ENCODE measurements at places on chromosomes 16 and 17.

DNA sequence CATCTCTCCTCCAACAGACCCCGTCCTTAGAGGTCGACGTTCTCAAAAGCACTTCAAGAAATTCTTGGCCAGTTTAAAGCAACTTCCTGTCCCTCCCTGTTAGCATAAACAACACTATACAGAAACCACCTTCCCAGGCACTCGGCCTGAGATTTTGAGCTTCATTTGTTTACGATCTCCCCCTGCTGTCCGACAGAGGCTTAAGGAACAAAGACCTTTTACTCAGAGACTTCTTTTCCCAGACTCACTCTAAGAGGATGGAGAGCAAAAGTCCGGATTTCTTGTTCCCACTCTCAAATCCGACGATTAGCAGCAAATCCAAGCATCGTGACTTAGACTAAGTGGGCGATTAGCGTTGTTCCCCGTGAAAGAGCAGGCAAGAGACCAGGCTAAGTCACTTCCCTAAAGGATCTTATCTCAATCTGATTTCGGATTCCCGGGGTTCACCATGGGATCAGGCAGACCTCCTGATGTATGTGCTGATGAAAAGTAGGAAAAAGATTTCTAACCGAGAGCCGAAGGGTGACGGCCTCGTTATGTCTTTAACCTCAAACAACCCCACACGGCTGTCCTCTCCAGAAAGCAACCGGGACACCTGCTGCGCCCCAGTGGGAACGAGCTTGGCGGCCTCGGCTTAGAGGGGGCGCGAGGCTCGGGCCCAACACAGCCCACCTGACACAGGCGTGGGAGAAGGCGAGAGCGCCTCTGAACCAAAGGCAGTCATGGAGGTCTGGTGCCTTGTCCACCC is 598 bp downstream of the INPP5K start:
- peak; percentile 36 for DNase-seq

- no peak for DNase-seq
Measured at GRCh38 chr17:70288540-70289290, 119.4 kb downstream of the KCNJ2 start.

GRCh38 chr16:14088155-14088753 is 17.1 kb downstream of the MRTFB start:
- DNase-seq, result no peak

GRCh38 chr17:58513267-58513964 is 1.0 kb downstream of the MTMR4 start:
- no peak for DNase-seq

DNA sequence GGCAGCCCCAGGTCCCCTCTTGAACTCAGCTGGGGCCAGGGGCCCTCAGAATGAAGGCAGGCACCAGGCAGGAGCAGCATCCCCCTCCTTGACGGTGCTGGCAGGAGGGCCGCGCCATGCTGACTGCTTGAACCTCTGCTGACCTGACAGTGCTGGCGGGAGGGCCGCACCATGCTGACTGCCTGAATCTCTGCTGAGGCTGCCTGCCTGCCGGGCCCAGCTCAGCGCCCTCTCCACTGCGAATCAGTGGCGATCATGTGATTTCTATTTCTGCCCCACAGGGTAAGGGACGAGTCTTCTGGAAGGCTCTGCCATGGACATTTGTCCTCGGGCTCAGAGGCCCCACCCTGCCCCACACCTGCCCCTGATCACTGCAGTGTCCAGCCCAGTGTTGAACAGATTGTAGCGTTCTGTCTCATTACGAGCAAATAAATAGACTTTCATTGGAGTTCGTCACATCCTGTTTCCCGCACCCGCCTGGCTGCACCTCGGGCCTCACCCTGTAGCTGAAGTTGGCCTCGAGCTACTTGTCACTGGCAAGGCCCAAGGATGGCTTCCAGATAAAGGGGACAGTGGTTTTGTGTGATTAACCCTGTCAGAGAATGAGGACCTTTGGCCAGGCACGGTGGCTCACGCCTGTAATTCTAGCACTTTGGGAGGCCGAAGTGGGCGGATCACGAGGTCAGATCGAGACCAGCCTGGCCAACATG is 8.6 kb downstream of the C16orf90 start:
- no peak for DNase-seq

GRCh38 chr17:2061441-2061958 is 6.6 kb downstream of the HIC1 start:
- DNase-seq, result no peak

- DNase-seq, result no peak
Measured at GRCh38 chr16:15792563-15792971, 64.3 kb downstream of the MYH11 start.

- DNase-seq, result no peak
Measured at GRCh38 chr16:4572715-4573114, 16.6 kb downstream of the C16orf96 start.

- DNase-seq, result peak; percentile 50
Measured at GRCh38 chr16:10871157-10871991, 5.6 kb upstream of the CIITA start.

DNA sequence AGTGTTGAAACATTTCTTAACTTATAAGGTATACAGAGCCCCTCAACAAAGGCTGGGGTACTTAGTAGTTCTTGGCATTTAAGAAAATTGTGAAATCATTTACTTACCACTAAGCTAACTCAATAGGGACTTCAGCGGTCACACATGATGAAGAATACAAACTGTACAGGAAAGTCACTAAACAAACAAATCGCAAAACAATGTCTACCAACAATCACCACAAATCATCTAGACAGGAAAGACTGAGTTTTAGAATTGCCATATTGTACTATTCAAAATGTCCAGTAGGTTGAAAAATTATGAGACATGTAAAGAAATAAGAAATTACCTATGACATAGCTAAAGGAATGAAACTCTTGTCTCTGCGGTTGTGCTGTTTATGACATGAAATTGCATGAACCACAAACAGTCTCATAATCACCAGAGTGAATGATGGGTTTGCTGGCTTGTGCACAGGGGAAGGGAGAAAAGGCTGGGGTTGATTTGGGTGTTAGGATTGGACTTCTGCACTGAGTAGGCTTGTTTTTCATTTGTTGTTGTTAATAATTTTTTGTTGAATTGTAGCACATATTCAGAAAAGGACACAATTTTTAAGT is 441.1 kb upstream of the MON1B start:
- no peak for DNase-seq

GRCh38 chr17:49518346-49519078 is 23.4 kb downstream of the NGFR start:
- DNase-seq, result no peak
